CD4-positive, alpha-beta T cell treated with Interleukin-21 for 1 hour (primary cell): ENCODE measurements at places on chromosomes 5 and 9.

- DNase-seq: no peak
Measured at GRCh38 chr5:6552612-6553011, 80.2 kb downstream of the NSUN2 start.

- DNase-seq: peak; percentile 23
Measured at GRCh38 chr9:112380825-112381221, 915 bp downstream of the HSDL2 start.

- DNase-seq: peak; percentile 13
Measured at GRCh38 chr5:176436656-176437055, 11.5 kb upstream of the FAF2 start.

DNA sequence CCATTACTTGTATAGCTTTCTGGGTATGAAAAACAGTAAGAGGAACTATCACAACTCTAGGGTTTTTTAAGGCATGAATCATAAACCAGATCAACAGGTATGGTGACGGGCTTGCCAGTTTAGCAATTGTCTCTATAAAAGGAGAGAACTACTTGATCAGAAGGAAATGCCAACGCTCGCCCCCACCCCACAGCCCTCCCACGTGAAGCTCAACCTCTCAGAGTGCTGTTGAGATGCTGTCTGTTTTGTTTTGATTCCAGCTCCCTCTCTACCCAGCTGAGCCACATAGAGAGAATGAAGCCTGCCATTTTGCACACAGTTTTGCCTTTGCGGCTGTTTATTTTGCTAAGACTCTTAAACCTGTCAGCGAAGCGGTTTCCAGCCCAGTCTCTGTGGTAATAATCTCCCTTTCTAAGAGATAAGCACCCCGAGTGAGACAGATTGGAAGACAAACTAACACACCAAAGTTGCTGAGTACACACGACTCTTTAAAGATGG, 257.9 kb upstream of the ANKRD55 start:
- peak; percentile 13 for DNase-seq

GRCh38 chr9:20289423-20290010, 332.8 kb downstream of the MLLT3 start:
- DNase-seq: no peak

DNA sequence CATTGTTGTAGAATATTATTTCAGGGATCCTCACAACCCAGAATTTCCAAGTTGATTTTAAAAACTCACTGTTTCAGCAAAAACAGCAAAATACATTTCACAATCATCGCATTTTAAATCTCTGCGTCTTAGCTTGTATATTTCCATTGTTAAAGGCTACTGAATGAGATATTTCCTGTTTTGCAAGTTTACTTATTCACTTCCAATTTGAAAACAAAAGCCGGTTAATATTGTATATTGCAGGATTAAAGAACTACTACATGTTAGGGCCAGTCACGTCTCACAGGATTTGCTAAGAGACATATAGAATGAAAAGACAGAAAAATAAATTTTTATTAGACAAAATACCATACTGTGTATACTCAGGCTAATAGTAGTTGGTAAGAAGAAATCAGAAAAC, 395.9 kb upstream of the CDH9 start:
- DNase-seq: no peak

DNA sequence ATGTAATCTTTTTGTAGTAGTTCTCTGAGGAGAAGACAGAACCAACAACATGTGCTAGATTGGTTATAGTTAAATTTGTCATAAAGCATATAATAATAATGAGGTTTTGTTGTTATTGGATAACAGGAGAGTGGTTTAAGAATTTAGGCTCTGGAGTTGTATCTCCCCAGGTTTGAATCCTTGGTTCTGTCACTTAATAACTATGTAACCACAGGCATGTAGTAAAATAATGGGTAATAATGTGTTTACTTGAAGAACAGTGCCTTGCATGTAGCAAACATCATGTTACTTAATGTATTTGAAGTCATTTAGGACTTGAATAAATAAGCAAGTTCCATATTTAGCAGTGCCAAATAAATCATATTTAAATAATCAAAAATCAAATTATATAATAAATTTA, 55.8 kb downstream of the NSD1 start:
- DNase-seq: no peak

- DNase-seq: no peak
Measured at GRCh38 chr9:2082772-2083171, 67.6 kb downstream of the SMARCA2 start.

DNA sequence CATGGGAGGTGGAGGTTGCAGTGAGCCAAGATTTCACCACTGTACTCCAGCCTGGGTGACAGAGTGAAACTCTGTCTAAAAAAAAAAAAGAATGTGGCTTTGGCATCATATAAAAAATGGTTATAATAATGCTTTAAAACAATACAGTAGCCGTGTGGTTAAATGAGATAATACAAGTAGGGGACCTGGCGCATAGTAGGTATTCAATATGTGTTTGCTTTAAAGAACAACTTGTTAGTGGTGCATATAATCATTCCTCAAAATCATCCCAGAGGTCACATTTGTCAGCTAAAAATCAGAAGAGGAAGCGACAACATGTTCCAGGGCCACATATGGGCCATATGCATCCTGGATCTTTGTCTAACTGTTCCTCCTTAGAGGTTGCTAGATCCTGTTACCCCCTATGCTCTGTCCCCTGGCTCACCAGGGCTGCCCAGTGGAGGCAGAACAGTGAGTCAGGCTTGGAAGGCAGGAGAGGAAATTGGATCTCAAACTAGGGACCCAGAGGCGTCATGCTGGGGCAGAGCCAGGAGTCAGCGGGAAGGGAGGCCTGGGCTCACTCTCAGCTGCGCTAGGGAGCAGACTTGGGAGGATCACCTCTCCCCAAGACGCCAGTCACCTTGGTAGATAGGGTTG, 27.7 kb downstream of the LHX6 start:
- DNase-seq: no peak

- DNase-seq: no peak
Measured at GRCh38 chr9:70256123-70256551, 2.6 kb upstream of the SMC5 start.

- DNase-seq: no peak
Measured at GRCh38 chr9:29213417-29214153, 1640.3 kb upstream of the C9orf72 start.

- DNase-seq: no peak
Measured at GRCh38 chr5:173941758-173942401, 47.1 kb upstream of the C5orf47 start.

DNA sequence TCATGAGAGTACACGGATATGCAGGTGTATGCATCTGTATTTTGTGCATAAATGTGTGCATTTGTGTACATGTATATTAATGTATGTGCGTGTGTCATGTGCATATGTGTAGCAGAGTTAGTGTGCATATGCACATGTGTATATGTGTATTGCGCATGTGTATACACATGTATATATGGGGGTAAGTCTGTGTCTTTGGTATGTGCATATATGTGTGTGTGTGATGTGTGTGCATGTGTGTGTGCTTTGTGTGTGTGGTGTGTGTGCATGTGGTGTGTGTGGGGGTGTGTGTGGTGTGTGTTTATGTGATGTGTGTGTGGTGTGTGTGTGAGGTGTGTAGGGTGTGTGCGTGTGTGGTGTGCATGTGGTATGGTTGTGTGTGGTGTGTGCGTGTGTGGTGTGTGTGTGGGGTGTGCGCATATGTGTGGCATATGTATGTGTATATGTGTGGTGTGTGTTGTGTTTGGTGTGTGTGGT, 13.1 kb upstream of the CTSL start:
- DNase-seq: no peak

DNA sequence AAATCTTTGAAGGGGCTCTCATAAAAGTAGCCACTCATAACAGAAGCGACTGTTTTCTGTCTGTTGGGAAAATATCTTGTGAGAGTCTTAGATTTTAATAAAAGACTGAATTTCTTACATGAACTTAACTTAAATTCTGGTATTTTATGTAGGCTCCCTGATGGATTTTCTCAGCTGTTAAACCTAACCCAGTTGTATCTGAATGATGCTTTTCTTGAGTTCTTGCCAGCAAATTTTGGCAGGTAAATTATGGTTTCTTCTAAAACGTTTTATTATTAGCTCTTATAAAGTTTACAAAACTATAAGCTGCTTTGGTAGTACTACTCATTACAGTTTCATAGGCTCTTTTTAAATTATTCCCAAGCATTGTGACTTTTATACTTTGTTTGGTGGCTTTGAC, 87.0 kb downstream of the ERBIN start:
- no peak for DNase-seq

GRCh38 chr9:105259731-105260612, 15.5 kb downstream of the SLC44A1 start:
- DNase-seq: no peak

DNA sequence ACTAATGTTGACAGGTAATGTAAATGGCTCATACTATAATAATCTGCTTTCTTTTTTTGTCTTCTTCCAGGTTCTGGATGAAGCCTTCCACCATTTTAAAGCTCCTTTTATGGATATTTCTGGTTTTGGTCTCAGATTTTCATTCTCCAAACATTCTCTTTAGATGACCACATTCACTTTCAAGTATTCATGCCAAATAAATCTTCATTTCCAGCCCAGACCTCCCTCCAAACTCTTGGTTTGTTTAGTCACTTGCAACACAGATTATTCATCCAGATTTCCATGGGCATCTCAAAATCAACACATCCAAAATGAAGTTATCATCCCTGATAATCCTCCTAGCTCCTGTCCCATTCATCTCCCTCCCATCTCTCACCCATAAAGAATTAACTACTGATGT, 40.3 kb upstream of the SVEP1 start:
- DNase-seq: no peak

DNA sequence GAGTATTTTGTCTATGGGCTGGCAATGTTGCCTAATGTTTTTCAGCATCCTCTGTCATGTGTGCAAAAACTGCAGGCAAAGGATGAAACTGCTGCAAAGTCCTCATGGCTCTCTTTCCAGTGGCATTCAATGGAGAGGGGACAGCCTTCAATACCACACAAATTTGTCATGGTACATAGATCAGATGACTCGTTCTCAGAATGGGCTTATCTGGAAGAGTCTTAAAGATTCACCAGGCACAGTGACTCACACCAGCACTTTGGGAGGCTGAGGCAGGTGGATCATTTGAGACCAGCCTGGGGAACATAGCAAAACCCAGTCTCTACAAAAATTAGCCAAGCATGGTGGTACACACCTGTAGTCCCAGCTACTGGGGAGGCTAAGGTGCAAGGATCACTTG, 5.3 kb downstream of the CDKN2AIPNL start:
- no peak for DNase-seq

GRCh38 chr9:4442806-4443205, 47.5 kb upstream of the SLC1A1 start:
- no peak for DNase-seq

GRCh38 chr9:23590276-23591000, 235.6 kb downstream of the ELAVL2 start:
- DNase-seq: peak; percentile 3

GRCh38 chr5:126339215-126339805, 83.9 kb upstream of the GRAMD2B start:
- DNase-seq: peak; percentile 66

DNA sequence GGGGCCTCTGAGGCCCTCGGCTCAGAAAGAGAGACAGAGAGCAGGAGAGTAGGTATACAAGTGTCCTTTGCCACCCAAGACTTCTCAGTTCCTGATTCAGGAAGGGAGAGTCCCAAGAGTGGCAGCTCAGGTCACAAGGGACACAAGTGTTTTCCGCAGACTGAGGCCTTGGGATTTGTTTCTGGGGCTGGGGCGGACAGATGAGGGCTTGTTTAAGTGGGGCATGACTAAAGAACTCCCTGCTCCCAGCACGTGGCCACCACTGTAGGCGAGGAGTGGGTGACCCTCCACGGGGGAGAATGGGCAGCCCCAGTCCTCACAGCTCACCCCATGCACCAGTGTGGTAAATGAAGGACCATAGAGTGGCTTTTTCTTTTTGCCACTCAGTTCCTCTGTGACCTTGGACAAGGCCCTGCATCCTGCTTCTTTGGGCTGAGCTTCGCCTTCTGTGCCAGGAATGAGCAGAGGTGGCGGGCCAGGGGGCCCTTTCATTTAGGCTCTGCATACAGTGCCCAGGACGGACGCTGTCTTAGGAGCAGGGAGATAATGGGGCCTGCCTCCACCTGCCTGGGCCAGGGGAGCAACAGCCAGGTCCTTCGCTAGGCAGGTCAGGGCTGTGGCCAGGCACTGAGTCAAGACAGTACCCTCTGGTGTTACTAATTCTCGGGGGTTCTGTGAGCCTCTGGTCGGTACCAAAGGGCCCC, 50.8 kb downstream of the AMBP start:
- DNase-seq: no peak

DNA sequence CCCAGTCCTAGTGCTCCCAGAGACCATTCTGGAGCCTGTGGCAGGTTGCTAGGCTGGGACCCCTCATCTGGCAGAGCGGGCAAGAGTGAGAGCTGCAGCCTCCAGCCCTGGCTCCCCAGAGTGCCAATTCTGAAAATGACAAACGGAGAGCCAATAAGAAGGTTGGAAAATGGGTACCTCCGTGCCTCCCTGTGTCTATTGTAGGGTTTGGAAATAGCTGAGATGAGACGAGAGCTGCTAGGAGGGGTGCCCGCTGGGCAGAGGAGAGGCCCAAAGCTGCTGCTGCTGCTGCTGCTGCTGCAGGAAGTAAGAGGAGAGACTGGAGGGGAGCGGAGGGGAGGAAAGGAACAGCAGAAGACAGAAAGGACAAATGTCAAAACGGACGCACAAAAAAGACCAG, 36.0 kb upstream of the FUBP3 start:
- DNase-seq: no peak

DNA sequence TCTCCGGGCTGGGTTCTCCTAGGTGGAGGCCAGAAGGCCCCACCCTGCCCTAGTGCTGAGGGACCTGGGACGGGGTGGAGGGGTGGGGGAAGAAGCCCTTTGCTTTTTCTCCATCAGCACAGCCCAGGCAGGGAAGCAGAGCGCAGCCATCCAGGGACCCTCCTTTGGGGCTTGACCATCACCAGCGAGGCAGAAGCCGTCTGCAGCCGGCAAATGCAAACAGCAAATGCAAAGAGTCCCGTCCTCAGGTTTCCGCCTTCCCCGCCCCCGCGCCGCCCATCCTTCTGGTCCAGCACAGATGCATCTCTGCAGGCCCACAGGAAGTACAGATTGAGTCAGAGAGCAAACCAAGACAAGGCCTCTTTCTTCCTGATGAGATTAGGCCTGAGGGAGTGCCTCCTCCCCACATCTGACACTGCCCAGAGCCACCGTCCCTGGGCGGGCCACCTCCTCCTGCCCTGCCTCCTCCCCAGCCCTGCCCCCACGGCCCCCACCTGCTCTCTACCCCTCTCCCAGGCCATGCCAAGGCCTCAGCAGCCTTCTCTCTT, 23.4 kb downstream of the CORO2A start:
- DNase-seq: peak; percentile 51

- no peak for DNase-seq
Measured at GRCh38 chr9:36063804-36064447, 27.2 kb downstream of the RECK start.

DNA sequence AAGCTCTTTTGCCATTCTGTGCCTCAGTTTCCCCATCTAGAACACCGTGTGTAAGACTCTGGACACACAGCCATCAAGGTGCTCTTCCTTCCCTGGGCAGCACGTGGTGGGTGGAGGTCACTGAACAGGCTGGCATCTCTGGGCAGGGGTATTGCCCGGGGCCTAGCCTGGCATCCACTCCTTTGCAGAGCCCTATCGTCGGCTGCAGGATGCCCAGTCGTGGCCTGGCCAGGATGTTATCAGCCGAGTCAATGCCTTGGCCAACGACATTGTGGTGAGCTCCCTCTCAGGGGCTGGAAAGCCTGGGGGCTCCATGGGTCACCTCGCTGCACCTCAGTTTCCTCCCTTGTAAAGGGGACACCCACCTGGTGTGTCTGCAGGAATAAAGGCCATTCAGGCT, 4.0 kb downstream of the ADGRD2 start:
- no peak for DNase-seq
